ENCODE measurements at places on chromosomes 2 and 18.

GRCh38 chr2:36707050-36707449 is 10.5 kb downstream of the VIT start:
- DNase-seq: no peak

DNA sequence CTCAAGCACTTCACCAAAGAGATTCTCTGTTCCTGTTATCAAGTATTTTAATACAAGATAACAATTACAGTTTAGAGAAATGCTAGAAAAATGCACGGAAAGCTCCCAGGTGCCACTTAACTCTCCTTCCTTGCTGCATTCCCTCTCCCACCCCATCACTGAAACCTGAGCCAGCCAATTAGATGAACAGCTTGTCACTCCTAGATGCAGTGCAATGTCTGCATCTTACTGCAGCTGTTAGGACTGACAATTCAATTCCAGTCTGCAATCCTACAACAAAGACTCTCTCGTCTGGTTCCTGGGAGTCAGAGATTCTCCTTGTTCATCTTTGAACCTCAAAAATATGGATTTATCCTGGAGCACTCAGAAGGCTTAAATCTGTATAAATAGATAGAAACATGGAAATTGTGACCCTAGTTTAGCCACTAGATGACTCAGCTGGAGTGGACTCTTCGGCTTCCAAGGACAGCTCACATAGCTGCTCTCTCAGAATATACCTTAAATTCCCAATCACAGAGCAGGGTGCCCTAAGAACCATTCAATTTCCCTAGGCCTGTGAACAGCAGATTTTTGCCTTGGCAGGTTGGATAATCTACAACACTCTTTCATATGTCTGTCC is 311.1 kb downstream of the NRXN1 start:
- no peak for DNase-seq

DNA sequence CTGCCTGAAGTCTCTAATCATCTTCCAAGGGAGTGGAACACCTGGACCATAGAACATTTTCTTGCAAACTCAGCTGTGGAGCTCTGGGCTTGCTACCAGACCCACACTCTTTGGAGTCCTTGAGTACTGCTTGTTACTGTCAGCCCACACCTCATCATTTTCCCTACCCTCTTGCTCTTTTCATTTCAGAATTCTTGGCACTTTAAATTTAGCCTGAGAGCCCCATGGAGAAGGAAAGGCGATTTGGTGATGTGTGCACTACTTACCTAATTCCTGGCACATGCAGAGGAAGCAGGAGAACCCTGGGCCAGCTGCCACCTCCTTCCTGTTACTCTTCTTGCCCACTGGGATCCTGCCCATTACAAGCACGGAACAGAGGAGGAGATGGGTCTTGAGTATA is 31.7 kb downstream of the TMEM178A start:
- DNase-seq: no peak

DNA sequence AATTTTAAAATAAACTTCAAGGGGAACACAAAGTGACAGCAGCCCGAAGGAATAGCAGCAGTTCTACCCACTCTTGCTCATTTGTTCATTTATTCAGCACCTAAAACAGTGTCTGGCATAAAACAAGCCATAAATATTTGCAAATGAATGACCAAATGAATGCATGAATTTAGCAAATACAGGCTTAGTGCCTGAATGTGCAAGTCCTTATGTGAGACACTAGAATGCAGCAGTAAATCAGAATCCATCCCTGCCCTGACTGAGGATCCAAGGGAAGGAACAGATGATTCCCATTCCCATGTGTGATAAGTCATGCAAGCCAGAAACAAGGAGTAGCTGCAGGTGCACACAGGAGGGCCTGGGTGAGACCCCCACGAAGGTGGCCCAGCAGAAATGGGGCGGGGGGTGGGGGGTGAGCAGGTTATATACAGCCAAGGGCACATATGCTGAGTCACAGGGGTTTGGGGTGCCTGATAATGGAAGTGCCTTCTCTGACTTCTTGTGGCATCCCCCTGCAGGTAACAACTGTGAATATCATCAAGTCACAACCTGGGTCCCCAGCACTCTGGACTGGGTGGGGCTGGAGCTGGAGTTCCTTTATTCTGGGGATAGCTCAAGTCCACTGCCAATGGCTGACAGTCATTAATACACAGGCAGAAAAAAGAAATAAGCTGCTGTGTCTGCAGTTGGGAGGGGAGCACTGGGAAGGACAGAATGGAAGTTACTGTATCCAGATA is 311.9 kb downstream of the TXNL1 start:
- no peak for DNase-seq

DNA sequence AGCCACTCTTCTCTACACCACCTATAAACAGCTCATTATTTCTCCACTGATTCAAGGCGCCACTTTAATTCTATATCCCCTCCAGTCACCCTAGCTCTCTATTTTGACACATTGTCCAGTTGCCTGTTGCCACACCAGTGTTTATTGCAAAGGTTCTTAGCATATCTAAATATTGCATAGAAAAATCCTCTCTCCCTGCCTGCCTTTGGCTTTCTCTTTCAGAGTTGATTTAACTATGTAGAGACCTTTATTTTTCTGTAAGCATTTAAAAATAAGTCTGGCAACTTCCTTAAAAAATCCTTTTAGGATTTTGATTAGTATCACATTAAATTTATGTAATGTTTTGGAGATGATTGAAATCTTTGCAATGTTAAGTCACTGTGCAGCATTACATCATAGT is 47.9 kb upstream of the B3GNT7 start:
- no peak for DNase-seq

GRCh38 chr2:215982465-215982875 is 30.9 kb downstream of the MREG start:
- no peak for DNase-seq
